ENCODE measurements at places on chromosomes 16 and 17.

- no peak for DNase-seq
Measured at GRCh38 chr16:51538707-51539498, 387.8 kb upstream of the SALL1 start.

DNA sequence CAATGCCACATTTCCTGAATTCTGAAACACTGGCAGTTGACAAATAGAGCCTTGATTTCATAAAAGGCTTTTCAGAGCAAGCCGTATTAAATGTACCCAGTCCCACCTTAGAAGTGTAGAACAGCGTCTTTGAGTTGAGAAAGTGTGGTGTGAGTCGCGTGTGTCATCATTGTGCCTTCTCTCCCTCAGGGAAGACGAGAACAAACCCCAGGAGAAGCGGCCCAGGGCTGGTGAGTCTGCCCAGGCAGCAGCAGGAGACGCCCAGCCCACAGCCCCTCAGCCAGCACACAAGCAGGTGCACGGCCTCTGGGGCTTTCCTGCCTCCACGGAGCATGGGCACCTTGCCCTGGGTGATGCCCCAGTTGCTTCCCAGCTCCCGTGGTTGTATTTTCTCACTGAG is 34.0 kb downstream of the CIBAR2 start:
- DNase-seq: no peak

- no peak for DNase-seq
Measured at GRCh38 chr17:17682737-17683680, 1.8 kb downstream of the RAI1 start.

- DNase-seq: no peak
Measured at GRCh38 chr16:10787304-10787703, 31.3 kb downstream of the TVP23A start.

All from cortex of kidney (tissue), 1 donor.